ENCODE measurements at places on chromosomes 7 and 10.

GRCh38 chr7:105101864-105102263, 87.9 kb downstream of the KMT2E start:
- DNase-seq = no peak

- no peak for DNase-seq
Measured at GRCh38 chr7:83289419-83289993, 126.8 kb upstream of the PCLO start.

DNA sequence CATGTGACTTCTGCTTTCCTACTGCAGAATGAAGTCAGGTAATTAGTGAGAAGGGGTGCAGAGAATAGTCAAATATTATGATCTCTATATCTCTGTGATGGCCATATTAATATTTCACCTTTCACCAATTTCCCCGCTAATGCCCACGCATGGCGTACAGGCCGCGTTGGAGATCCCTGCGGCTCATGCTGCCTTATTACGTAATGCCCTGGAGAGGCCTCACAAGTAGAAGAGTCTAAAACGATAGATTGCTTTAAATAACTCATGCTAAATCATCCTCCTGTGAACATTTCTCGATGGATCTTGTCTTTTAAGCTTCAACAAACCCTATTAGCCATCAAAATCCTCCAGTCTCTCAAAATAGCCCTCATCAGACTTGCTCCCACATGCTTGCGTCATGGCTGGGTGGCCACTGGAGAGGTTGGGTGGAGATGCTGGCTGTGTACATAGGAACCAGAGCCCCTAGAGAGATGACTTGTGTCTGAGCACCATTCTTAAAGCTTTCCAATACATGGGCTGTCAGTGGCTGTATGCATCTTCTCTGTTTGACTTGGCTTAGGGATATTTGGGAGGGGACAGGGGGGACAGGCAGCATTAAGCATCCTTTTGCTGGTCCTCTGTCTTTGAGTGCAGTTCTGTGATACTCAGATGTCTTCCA, 79.5 kb upstream of the INSYN2A start:
- DNase-seq = no peak

DNA sequence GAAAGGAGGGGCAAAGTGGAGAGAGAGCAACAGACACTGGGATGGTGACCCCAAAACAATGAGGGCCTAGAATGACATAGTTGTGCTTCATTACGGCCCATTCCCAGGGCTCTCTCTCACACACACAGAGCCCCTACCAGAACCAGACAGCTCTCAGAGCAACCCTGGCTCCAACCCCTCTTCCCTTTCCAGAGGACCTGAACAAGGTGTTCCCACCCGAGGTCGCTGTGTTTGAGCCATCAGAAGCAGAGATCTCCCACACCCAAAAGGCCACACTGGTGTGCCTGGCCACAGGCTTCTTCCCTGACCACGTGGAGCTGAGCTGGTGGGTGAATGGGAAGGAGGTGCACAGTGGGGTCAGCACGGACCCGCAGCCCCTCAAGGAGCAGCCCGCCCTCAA, 20.7 kb downstream of the PRSS2 start:
- no peak for DNase-seq

GRCh38 chr7:94222516-94222915, 172.2 kb upstream of the COL1A2 start:
- DNase-seq = no peak

GRCh38 chr7:121882731-121883130, 9.8 kb downstream of the PTPRZ1 start:
- no peak for DNase-seq

DNA sequence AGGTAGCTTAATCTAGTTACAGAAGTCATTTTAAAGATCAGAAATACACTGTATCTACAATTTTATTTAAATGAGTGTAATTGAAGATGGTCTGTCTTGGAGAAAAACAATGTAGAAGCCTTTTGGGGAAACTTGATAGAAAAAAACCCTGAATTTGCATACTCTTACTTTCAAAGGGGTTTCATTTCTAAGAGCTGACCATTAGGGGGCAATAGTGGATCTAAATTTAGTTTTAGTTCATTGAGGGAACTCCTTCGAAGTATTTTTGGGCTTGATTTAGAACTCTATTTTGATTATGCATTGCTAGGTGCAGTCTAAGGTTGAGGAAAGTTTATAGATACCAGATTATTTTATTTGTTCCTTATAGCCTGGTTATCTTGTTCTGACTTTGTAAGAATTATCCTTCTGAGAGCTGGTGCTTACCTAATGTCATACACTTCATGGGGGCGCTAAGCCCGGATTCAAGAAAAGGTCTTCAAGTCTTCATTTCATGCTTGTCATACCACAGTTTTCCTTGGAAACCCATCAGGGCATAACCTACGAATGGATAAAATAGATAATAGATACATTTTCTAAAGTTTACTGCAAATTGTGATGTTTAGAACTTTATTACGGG, 69.1 kb upstream of the MXI1 start:
- DNase-seq = peak; percentile 68

DNA sequence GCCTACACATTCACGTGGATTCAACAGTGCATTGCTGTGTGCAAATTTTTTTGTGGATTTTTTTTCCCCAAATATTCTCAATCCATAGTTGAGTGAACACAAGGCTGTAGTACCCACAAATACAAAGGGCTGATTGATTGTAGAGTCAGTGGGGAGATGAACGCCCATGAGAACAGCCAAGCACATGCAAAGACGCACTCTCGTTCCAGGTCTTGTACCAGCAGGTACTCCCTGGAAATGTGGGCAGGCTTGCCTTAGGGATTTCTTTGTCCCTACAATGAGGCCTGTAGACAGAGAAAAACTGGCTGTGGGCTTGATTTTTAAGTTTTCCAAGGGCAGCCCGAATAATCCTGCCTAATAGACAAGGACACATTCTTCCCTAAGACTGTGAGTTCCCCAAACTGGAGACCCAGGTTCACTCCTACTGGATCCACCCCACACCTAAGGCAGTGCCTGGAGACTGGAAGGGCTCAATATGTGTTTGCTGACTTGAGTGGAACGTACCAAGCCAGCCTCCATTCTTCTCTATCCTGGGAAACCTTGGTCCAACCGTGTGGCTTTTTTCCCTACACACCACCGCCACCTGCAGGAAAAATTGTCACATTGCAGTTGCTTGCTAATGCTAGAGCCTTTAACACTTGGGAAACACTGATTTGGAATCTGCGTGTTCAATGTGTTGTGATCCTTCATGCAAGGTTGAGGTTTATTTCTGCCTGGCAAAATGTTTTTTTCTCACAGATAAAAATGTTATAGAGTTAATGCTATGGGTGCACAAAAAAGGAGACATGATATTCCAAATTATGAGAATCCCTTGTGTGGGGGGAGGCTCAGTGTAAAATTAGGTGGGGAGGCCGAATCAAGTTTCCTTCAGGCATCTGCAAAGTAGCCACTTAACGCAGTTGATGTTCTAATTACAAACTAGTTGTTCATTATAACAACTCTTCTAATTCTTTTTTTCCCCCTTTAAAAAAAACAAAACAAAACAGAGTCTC, 49.3 kb downstream of the PPP1R17 start:
- no peak for DNase-seq

GRCh38 chr7:151115121-151115835, 29.0 kb downstream of the AGAP3 start:
- peak; percentile 27 for DNase-seq

- DNase-seq = no peak
Measured at GRCh38 chr7:141409219-141409618, 142.0 kb upstream of the AGK start.

DNA sequence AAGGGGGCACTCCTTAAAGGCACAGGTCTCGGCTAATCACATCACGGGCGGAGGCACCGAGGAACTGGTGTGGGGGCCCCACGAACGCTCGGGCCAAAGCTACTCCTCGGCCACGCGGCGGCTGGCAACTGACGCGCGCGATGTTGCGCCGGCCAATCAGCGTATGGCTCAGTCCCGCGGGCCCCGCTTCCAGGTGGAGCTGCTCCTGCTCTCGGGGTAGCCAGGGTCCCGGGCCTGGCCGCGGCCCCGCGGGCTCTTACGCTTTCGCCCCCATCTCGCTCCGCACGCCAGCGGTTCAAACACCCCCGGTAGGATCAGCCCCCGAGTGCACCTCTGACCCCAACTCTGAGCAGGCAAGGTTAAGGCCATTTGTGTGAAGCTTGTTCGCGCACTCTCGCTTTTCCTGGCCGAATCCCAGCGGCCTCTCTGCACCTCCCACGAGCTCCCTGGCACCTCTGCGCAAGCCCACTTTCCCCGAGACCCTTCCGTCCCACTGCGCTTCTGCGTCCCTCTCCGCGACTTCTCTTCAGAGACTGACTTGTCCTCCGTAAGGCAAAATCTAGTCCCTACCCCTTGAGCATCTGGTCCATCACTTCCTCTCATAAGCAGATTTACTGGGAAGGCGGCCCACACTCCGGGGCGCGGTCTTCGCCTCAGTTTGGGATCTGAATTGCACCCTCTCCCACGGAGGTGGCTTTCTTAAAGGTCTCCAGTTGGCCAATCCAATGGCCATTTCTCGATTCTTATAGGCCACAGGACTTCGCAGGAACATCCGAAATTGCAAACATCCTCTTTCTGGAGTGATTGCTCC, 200.9 kb upstream of the TBX20 start:
- DNase-seq = no peak

DNA sequence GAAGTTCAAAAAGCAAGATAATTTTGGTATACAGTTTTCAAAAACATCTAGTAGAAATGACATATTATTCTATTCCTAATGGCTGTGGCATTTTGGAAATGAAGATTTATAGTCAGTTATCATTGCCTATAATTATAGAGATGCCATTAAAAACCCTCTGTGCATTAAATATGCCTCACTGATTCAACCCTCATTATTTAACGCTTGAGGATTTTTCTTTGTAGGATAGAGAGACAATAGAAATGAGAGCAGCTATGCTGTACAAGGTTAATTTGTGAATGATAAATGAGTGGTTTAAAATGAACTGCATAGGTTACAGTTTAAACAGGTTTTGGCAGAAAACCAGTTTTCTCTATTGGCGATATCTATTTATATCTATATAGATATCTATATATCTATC, 32.2 kb upstream of the SEMA3A start:
- DNase-seq = no peak

DNA sequence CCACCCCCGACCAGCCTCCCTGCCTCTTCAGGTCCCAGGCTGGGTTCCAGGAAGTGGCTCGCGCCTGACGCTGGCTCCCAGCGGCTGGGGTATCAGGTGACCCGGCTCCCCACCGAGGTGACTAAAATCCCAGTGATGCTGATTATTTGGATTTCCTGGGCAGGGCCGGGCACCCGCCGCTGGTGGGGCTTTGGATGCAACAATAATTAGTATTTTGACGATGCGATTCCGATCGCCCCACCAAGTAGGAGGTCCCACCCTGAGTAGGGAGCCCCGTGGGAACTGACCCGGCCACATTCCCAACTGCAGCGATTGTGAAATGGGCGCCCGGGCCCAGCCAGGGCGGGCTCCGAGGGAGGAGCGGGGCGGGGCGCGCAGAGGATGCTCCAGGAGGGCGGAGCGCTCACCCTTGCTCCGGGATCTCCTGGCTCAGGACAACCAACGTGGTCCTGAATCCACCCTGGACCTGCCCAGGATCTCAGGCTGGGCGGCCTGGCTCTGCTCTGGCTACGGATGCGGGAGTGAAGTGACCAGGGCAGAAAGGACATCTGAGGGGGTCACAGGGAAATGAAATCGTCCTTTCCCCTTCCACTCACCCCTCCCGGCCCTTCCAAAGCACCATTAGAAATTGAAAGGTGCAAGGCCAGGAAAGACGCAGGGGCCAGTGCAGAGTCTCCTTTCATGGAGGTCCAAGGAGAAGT, 32.6 kb downstream of the DUSP5 start:
- no peak for DNase-seq

GRCh38 chr10:48389272-48389671, 82.8 kb downstream of the MAPK8 start:
- no peak for DNase-seq

DNA sequence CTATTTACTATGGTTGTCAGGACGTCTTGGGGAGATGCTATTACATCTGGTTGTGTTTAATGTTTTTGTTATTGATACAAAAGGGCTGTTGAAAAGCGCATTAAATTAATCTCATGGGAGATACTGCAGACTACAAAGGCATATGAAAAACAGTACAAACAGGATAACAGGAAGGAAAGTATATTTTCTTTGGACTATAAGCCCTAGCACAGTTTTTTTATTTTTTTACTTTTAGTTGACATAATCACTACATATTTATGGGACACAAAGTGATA, 341.3 kb downstream of the ARL4A start:
- DNase-seq = no peak

DNA sequence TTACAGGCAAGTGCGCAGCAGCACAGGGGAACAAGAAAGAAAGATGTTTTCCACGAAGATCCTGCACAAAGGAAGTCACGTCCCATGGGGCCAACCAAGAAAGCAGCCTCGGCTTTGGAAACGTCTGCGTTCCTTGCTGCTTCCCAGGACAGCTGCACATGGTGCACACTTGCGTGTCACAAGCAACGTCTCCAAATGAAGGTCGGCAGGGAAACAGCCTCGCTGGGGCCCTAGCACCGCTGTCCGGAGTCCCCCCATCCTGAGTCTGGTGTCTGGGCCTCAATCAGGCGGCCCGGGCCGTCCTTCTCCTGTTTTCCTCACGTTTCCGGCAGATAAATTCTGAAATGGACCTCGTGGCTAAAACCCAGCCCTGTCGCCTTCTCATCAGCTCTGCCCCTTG, 206.2 kb downstream of the DIP2C start:
- no peak for DNase-seq

DNA sequence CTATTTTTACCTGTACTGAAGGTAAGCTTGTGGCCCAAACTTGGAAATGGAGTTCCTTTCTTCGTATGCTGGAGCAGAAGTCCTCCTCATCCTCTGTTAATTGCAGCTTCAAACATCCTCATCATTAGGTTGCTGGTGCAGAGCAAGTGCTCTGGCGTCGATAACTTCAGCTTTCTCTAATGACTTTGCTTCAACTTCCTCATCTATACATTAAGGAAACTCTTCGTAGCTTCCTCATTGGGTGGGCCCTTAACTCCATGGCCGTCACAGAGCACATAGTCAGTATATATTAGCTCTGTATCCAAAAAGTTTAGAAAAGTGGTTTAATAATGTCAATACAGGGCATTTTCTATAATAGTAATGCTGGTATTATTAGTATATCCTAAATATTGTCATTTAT, 447.7 kb downstream of the SUGCT start:
- no peak for DNase-seq

GRCh38 chr7:1693991-1694524, 24.0 kb downstream of the ELFN1 start:
- no peak for DNase-seq

DNA sequence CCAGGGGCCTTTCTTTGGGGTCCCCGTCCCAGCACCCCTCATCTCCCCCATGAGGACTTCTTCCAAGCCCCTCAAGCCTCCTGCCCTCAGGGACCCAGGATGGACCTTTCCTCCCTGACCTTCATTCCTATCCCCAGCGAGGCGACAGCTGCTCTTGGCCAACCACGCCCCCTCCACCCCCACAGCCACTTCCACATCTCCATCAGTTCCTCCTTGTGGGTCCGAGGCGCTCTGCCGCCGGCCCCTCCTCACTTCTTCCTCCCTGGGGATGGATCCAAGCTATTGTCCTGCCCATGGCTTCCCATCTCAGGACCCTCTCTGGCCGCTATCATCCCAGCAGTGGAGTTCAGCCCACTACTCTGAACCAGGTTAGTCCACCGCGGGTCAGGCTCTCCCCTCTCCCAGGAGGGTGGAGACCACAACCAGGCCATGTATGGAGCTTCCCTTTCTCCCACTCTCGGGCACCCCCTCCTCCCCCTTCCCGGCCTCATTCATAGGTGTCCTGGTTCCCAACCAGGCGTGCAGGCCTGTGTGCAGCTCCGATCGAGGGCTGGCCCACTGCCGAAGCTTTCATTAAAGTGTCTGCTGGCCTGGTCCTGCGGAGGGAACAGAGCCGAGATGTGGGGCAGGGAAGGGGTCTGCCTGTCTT, 1.7 kb upstream of the SH2B2 start:
- no peak for DNase-seq

Measured in central memory CD4-positive, alpha-beta T cell (primary cell).